ENCODE measurements at places on chromosomes 3 and 15. TPM values are rescaled to one million over a fixed set of nuclear protein-coding genes. Genes with fewer than 3 reads are reported as not detected.

DNA sequence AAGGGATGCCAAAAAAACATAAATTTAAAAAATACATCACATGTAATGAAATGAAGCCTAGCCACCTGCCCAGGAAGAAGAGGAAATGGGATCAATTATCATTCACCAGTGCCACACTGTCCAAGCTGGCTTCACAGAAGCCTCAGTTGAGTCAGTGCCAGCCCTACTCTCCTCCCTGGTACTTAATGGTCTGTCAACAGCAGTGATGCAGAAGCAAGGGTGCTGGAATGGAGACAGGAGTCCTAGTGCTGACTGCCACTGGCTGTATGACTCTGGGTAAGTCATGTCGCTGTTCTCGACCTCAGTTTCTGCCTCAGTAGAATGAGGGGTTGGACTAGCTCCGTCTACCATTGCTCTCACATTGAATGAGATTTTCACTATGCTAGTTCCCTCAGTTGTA, 78.5 kb upstream of the LARS2 start:
- DNase-seq, result no peak

GRCh38 chr3:192844836-192845525, 72.7 kb downstream of the MB21D2 start:
- peak; percentile 47 for DNase-seq

Gene EIF4G1
- 422 TPM for total RNA-seq

Gene IMPG2
- under 0.01 TPM for total RNA-seq

- peak; percentile 68 for DNase-seq
Observed at GRCh38 chr3:25427155-25427554, 908 bp upstream of the RARB start.

- no peak for DNase-seq
Observed at GRCh38 chr15:68712886-68713285, 107.8 kb downstream of the ANP32A start.

GRCh38 chr3:111954228-111954990, 24.4 kb upstream of the ABHD10 start:
- DNase-seq, result peak; percentile 56

DNA sequence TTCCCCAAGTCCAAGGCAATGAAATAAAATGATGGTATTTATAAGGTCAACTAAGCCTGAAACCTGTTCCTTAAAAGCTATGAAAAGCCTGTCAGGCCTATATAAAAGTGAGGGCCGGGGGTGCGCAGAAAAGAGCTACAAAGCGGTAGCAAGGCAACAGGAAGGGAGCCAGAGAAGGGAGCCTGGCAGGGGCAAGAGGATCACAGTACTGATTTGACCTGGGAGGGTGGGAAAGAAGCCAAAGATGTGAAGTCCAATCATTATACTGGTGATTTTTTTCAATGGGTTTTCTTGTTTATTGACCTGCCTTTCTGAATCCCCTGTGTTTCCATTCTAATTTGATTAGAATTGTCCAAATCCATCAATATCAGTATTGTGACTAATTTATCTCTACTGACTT, 64.3 kb upstream of the STT3B start:
- DNase-seq, result no peak

Gene ADGRG7
- total RNA-seq, result not detected

DNA sequence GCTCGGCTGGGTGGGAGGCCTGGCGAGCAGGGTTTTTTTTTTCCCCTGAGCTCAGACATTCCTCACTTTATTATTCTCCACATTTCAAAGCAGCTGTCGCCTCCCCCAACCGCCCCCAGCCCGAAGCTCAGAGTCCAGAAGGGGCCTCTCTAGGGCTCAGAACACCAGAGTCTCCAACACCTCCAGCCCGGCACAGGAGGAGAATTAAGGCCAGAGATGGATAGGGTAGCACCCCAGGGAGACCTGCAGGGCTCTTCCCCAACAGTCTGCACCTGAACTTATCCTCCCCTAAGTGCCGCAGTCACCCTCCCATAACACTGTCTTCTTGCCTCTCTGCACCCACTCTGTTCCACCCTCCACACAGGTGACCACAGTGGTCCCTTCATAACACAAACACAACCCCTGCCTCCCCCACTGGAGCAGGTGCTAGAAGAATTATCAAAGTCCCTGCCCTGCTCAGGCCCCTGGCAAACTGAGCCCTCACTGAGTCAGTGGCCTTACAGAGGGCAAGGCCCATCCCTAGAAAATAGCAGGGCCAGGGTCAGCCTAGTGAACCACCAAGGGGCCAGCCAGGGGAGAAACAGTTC, 14.1 kb downstream of the MYL3 start:
- DNase-seq, result no peak

GRCh38 chr15:45641999-45642932, 7.4 kb downstream of the SQOR start:
- DNase-seq, result peak; percentile 81

- DNase-seq, result no peak
Observed at GRCh38 chr3:124360155-124360554, 368.2 kb upstream of the ROPN1 start.

Gene LMLN
- total RNA-seq, result 7.1 TPM

Gene RLBP1
- not detected for total RNA-seq

GRCh38 chr15:62326460-62327011, 161.5 kb upstream of the C2CD4B start:
- DNase-seq, result no peak

Gene SOX2
- 1.6 TPM for total RNA-seq

GRCh38 chr15:45203182-45203581, 15.4 kb upstream of the SHF start:
- no peak for DNase-seq

DNA sequence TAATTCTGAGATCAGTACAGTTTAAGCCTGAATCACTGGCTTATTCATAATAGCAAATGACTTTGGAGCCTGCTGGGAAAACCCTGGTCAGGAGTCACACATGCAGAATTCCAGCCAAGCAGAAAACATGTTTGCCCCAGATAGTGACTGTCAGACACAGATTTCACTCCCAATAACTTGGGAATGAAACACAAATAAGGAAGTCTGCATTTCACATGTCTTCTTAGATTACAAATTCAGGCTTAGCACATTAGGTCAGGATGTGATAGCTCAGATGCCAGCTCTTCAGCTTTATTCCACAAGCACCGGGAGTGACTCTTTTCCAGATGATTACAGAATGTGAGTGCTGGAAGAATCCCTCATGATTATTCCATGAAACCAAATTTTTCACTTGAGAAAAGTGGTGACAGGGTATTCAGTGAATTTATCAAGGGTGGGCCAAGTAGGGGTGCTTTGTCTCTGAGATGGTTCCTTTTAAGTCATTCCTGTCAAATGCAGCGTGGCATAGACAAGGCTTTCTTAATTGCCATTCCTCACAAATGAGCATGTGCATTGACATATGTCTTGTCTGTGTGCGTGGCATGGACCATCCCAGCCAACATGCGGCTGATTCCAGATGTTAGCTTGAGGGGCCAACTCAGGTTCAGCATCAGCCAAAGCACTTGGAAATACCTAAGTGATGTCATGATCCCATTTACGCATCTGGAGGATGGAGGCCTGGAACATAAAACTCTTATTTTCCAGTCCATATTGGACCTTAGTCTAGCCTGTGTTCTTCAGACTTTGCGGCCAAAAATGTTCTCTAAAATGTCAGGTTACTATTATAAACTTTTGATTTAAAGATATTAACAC, 191.0 kb downstream of the EPHB1 start:
- DNase-seq, result no peak

DNA sequence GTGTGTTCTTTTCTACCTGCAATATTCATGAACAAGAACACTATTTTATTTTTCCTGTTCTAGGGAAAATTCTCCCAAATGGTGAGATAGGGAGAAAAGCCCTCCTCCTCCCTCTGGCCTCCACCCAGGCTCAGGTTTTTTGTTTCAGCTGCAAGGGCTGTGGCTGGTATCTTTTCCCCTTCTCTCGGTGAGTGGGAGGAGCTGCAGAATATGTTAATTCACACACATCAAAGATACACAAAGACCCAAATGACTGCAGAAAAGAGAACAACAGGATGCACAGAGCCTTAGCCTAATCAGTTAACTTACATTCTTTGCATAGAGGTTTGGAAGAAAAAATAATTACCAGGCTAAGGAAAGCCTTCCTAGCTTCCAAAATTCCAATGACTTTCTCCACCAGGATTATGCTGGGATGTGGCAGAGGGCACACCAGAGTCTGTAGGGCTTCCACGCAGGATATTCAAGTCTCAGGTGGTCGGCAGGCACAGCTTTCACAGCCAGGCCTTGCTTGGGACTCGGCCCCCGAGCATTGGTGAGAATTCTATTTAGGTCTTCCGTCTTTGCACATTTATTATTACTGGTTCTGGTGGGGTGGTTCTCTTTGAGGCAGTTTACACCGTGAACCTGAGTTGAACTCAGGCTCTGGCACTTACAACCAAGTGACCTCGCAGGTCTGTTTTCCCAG, 64.9 kb downstream of the ABHD5 start:
- no peak for DNase-seq

- DNase-seq, result no peak
Observed at GRCh38 chr3:109985943-109986555, 648.7 kb upstream of the DPPA4 start.

GRCh38 chr15:71052356-71052755, 62.9 kb upstream of the THSD4 start:
- peak; percentile 37 for DNase-seq

DNA sequence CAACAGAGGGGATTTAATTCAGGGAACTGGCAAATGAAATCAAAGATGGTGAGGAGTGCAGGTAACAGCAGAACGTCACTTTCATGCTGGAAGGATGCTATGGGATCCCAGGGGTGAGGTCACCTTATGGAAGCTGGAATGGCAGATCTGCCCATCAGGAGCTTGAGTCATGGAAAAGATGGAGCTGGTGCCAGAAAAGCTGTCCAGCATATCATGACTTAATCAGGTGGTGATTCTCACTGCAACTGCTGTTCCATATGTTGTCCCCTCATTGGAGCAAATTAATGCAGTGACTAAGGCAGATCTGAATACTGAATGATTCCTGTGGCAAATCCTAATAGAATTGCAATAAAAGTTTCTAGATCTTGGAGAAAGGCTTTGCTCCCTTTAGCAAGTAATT, 38.4 kb downstream of the HHLA2 start:
- peak; percentile 17 for DNase-seq

Gene DNAH1
- 0.02 TPM for total RNA-seq

Gene RBMS3
- 7.9 TPM for total RNA-seq

GRCh38 chr3:168155303-168155702, 59.6 kb upstream of the GOLIM4 start:
- DNase-seq, result no peak

GRCh38 chr3:159892171-159892795, 96.4 kb upstream of the IL12A start:
- no peak for DNase-seq

- DNase-seq, result no peak
Observed at GRCh38 chr3:79040091-79040490, 727.7 kb downstream of the ROBO1 start.

Gene FYCO1
- 3.8 TPM for total RNA-seq

DNA sequence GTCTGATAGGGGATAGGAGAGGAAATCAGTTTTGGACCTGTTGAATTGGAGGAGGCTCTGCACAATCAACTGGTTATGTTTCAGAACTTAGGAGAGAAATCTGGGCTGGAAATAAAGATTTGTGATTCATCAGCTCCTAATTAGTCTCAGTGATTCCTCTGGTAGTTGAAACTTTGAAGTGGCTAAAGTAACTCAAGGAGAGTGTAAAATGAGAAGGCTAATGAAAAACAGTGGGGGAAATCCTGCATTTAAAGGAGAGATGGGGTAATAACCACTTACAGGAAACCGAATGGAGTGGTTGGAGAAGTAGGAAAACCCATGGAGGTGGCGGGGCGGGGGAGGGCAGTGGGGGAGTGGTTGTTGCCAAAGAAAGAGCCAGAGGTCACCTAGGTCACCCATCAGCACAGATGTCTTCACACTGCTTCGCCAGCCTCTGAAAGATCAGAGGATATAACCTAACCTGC, 32.6 kb downstream of the MAP2K5 start:
- DNase-seq, result peak; percentile 38

DNA sequence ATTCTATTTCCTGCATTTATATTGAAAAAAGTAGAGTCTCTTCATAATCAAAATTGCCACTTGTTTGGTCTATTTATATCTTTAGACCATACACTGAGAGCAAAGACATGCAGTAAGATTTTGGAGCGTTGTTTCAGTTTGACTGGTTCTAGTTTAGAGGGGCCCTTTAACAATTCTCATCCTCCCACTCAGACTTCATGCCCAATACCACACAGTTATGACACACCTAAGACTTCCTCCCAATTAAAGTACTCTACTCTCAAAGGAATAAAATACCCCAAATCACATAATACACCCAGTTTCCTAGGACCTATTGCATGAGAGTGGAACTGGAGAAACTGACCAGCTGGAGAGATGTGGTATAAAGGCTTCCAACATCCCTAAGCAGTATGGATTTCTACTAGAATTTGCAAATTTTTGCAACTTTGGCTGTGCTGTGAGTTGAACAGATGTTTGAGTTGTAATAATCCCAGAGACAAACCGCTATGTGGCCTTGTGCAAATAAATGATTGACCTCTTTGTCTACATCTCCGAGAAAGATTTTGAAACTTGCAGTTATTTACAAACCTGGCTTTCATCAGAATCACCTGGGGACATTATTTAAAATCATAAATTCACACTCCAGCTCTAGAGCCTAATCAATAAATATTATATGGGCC, 170.0 kb upstream of the ROBO2 start:
- DNase-seq, result no peak

Gene THSD4
- total RNA-seq, result 5.3 TPM

Gene LRRC31
- not detected for total RNA-seq

GRCh38 chr15:89129123-89129815, 41.0 kb downstream of the ABHD2 start:
- DNase-seq, result peak; percentile 59

- peak; percentile 84 for DNase-seq
Observed at GRCh38 chr3:131217296-131217741, 164.3 kb upstream of the NUDT16 start.

- DNase-seq, result no peak
Observed at GRCh38 chr3:128489674-128489926, 3.4 kb downstream of the GATA2 start.

GRCh38 chr3:176595307-176595706, 602.0 kb downstream of the TBL1XR1 start:
- peak; percentile 14 for DNase-seq

Gene CMC1
- 13.6 TPM for total RNA-seq

DNA sequence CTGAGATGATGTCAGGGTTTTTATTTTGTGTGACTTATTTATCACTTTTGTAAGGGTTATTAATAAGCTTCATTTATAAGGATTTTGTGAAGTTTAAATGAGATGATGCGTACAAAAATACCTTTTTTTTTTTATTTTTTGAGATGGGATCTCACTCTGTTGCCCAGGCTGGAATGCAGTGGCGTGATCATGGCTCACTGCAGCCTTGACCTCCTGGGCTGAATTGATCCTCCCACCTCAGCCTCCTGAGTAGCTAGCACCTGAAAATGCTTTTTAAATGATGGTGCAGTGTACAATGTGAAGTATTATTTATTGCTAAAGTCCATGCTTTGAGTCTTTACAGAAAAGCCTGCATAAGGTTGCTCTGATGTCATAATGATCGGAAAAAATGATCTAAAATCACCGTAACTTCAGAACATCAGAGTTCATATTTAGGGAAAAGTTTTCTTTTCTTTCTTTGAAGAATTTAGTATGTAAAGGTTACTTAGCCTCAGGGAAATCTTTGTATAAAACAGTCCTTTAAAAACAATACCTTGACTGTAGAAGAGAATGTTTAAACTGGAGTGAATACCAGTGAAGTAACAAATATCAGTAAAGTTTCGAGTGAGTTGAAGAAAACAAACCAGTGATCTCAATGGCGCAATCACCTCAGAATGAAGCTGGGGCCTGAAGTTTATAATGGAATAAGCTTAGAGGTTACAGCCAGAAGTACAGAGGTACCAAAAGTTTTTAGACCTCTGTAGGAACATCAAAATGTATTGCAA, 29.7 kb downstream of the TCF12 start:
- no peak for DNase-seq

Gene TMEM212
- not detected for total RNA-seq

Gene DUOXA2
- 0.05 TPM for total RNA-seq

GRCh38 chr3:12275974-12276650, 12.8 kb upstream of the PPARG start:
- no peak for DNase-seq
